ENCODE measurements at places on chromosomes 1 and 21. TPM values are rescaled to one million over a fixed set of nuclear protein-coding genes. Genes with fewer than 3 reads are reported as not detected.
A peak's percentile ranks its signal among the peaks of the same experiment; 100 is the strongest.

GRCh38 chr1:213277036-213277435 is 226.0 kb downstream of the RPS6KC1 start:
- no peak for DNase-seq

- DNase-seq: no peak
These were observed 40.0 kb upstream of the EPS15 start for GRCh38 chr1:51559064-51559500.

DNA sequence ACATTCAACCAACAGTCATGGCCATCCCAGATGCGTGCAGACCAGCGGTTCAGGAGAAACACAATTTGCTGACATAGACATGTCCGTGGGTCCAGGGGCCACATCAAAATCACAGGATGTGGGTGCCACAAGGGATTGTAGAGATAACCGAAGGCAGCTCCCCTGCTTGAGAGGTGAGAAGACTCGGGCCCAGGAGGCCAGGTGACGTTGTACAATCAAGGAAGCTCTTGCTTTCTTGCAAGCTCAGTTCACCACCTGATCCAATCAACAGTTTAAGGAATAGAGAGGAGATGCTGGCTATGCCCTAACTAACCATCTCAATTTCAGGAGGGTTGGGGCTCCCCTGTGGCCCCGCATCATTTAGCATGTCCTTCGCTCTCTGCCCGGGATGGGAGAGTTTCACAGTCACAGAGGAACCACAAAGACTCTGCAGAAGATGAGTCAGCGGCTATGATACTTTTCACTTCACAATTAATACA is 19.5 kb downstream of the UBASH3A start:
- DNase-seq: peak; percentile 43

GRCh38 chr1:155309423-155310021 is 856 bp downstream of the FDPS start:
- peak; percentile 20 for DNase-seq

KRTAP6-1 gene
- not detected for total RNA-seq

OPRD1 gene
- total RNA-seq: not detected

LRRC38 gene
- not detected for total RNA-seq

- no peak for DNase-seq
These were observed 13.3 kb upstream of the SAMD11 start for GRCh38 chr1:910311-910880.

GRCh38 chr21:9008636-9009035 is 1512.7 kb upstream of the TPTE start:
- no peak for DNase-seq

- DNase-seq: no peak
These were observed 262.0 kb downstream of the TNR start for GRCh38 chr1:175481126-175482070.

DNA sequence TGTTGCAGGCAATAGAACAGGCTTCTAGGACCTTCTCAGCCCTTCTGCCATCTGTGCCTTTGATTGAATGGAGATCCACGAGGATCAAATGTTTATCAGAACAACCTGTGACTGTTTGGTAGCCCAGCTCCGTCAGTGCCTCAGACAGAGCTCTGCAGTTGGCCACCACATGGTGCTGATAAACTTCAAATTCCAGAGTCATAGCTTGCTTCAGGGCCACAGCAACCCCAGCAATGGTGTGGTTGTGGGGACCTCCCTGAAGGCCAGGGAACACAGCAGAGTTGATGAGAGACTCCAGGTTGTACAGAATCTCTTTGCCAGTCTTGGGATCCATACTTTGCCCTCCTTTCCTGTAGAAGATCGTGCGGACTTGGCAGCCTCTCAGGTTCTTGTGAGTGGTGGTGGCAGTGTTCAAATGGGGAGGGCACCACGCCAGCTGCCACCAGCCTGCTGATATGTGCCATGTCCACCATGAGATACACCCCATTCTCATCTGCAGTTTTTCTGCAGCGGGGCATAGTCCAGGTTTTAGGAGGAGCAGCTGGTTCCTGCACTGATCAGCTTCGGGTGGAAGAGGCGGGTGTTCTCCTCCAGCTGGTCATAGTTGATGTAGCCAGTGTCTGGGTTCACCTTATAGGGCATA is 82.9 kb upstream of the ARTN start:
- no peak for DNase-seq

DNA sequence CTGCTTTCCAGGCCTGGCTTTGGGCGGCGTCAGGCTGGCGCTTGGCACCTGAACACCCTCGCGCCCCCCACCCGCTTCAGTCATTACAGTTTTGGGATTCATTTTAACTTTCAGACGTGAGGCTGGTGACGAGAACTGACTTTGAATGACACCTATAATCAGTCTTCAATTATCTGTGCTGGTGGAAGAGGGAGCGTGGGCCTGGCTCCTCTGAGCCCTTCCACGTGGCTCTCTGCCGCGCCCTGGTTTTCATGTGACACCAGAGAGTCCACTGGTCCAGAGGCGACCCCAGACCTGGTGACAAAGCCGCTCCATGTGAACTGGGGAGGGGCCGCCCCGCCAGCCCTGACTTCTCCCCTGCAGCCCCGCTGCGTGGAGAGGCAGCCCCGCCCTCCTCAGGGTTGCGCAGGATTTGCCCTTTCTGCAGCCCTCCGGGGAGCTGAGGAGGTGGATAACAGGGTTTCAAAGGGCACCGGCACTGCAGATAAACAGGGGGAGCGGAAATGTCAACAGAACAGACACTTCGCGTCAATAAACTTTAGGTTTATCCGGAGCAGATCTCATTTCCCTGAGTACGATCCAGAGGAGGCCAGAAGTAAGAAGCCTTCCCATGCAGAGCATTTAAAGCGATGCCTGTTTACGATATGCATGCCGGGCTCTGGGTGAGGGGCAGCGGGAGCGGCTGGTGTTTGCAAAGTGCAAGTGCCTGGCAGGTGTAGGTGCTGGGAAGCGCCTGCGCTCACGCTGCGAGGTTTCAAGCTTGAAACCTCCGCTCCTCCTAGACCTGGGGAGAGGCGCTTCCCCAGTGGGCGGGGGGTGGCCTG is 56.4 kb downstream of the AJAP1 start:
- DNase-seq: no peak

ZNF670 gene
- 0.95 TPM for total RNA-seq

PDZK1 gene
- 1.4 TPM for total RNA-seq

- DNase-seq: no peak
These were observed 5.4 kb downstream of the CD2 start for GRCh38 chr1:116759636-116760035.

GRCh38 chr1:155160128-155160527 is 13.0 kb downstream of the KRTCAP2 start:
- no peak for DNase-seq

RASSF5 gene
- total RNA-seq: 231 TPM

- no peak for DNase-seq
These were observed 127.8 kb downstream of the TBX19 start for GRCh38 chr1:168408539-168408865.

GRHL3 gene
- total RNA-seq: not detected

DNA sequence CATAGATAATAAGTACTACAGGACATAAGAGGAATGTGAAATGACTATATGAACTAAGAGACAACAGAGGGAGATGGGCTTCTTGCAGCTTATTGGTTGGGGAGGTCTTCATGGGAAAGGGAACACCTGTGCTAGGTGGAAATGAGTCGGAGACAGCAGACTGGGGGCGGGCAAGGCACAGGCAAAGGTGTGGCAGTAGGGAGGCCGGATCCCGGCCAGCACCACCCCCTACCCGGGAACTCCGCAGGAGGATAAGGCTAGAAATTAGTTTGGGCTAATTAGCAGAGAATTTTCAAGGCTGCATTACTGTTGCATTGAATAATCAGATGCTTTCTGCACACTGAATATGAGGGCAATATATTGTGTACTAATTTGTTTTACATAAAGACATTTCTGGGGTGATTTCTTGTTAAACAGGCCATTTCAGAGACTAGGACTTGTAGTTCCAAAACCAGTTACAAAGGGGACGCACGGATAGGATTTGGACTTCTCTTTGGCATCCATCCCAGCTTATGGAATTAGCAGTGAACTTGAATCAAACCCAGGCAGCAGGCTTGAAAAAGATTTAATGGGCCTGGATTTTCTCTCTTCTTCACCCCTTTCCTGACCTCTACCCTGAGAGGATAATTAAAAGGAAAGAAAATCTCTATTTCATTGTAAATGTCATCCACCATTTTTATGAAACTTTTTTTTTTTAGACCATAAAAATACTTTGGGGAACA is 2.2 kb upstream of the HUNK start:
- DNase-seq: no peak

- DNase-seq: no peak
These were observed 64.2 kb upstream of the LYPLAL1 start for GRCh38 chr1:219109424-219110018.

WDR3 gene
- total RNA-seq: 7.2 TPM

DNA sequence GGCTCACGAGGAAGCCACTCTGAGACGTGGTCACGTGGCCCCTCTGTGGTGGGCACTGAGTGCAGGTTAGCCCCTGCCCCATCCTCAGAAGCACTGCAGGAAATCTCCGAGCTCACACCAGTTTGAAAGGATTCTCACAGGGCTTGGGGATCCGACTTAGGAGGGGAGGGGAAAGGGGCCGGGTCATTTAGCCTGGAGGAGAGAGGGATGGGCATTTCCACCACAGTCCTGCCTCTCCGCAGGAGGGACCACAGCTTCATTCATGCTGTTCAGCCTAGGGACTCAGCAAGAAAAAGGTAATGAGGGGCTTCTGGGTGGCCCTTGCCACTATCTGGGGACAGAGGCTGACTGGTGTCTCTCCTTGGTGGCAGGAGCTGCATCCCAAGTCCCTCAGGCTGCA is 126.5 kb downstream of the NPHP4 start:
- DNase-seq: no peak

- no peak for DNase-seq
These were observed 123.8 kb upstream of the GALNT2 start for GRCh38 chr1:229943148-229943714.

DNA sequence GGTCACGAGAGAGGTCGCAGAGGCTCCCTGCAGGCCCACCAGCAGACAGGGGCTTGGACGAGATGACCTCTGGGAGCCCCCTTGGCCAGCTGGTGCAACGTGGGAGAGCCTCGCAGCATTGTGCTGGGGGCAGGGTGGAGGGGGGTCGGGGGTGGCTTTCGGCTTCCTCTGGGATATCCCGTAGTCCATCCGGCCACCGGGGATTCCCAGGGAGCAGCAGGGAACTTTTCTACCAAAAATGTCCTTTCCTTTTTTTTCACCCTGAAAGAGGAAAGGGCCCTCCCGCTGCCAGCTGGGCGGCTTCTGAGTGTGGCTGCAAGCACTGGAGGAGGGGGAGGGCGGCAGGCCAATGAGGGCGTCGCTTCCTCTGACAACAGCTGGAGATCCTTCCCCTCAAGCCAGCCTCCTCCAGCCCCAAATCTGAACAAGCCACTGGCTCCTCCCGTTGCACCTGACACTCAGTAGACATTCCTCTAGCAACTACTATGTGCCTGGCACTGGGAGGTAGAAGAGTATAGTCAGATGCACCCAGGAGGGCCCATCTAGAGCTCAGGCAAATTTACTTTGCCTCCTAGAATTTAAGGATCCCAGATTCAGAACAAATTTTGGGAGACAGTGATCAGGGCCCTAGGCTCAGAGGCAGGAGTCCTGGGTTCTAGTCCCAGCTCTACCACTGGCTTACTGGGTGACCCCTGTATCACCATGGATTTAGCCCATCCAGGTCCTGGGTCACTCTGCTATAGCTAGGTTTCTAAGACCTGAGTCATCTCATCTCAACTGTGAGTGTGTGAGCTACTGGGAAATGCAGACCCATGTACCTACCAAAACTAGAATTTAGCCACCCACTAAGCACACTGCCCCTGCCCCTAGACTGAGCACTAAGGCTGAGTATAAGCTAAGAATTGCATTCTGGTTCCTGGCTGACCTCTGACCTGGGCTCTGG is 2.7 kb downstream of the MOB3C start:
- DNase-seq: peak; percentile 53

OR13G1 gene
- total RNA-seq: not detected

OR2L3 gene
- total RNA-seq: not detected

PDE4B gene
- 18.0 TPM for total RNA-seq

ZNF683 gene
- 19.7 TPM for total RNA-seq

All from natural killer cell (primary cell).